ENCODE measurements at places on chromosomes 6 and 20.

DNA sequence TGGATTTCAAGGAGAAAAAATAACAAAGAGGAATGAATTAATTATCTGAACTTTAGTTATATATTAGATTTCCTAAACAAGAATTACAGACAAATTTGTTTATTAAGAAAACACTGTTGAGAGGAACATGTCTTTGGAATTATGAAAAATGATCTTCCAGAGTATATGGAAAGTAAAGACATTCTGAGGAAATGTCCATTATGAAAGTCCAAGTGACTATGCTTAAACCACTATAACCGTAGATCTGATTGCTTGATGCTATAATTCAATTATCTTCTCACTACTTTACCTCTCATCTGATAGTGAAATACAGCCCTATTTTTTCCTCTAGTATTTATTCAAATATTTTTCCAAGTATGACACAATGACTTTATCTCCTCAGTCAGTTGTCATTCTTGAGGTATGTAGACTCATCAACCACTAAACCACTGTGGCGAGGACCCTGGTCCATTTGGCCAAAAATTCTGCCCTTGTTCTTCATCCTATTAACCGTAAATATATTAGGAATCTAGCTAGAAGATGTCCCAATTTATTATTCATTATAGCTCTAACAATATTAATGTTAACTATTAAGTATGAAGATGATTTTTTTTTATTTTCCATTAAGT, 37.3 kb upstream of the AHI1 start:
- DNase-seq: peak; percentile 50

- peak; percentile 81 for DNase-seq
Measured at GRCh38 chr6:7992002-7992815, 72.0 kb downstream of the BLOC1S5 start.

DNA sequence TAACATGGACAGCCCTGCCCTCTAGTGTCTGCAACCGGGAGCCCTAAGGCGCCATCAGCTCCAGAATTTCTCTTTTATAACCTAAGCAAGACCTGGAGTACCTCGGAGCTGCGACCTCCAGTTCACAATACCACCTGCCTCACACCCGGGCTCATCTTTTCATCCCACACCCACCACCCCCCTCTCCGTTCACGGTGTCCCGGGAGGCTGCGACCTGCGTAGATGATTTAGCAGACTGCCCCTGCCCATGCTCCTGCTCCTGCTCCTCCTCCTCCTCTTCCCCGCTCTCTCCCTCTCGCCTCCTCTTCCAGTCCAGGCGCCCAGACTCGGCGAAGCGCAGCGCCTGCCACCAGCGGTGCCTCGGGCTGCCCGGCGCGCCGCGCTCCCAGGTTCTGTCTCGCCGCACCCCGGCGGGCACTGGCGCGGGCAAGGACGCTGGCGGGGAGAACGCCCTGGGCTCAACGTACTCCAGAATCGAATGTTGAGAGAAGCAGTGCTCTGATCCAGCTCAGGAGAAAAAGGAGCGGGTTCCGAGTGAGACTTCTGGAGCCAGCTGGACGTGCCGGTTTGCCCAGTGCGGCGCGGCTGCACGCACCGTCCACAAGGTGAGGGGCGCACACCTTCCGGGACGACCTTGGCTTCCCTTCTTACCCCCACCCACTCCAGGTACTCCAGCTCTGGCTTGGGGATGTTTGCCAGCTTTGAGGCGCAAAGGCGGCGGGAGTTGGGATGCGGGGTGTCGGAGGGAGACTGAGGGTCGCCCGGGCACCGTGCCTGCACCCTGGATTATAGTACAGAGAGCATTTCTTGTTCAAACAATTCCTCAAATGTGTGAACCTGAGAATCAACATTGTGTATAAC, at the start of gene HTR1E:
HTR1E (plus strand) TSS at position 310 of the 861 bp plus-strand sequence. CDS start 77,807 bp downstream, outside the sequence.
- no peak for DNase-seq

GRCh38 chr6:112245511-112246203, 8.7 kb downstream of the LAMA4 start:
- DNase-seq: peak; percentile 96

DNA sequence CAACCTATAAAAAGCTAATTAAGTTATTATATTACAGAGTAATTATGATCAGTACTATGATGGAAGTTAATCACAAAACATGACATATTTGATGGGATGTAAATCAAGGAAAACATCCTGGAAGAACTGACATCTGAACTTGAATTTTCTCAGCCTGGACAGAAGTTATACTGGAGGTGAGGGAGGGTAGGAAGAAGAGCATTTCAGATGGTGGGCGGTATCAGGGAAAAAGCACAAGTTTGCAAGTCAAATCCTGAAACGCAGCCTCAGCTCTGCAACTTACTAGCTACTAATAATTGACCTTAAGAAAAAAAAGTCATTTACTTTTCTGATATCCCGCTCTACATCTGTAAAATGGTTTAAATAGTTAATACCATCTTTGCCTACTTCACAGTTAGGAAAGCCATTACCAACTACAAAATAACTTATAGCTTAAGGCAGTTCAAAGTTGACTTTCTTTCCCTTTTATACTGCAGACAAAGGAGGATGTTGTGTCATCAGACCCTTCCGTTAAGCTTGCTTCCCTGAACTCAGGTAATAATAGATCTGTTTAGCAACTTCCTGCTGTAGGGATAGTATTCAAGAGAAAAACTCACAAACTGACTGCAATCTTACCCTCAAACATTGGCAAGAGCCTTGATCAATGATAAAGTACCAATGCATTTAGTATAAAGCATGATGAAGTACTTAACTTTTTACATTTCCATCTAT, 21.0 kb downstream of the NOL7 start:
- no peak for DNase-seq

DNA sequence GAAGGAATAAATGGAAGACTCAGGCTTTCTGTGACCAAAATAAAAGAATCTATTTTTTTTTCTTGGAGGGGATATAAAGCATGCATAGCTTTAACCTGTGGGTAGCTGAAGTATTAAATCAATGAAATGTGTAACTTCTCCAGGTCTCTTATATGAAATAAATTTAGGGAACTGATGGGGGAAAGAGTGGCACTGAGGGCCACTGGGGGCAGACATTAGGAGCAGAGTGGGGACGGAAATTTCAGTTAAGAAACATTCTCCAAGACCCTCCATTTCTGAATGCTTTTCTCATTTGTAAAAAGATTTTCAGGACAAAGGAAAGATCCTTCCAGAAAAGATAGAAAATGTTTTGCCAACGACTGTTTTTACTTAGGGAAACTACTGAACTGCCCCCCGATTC, 131.0 kb downstream of the GPX5 start:
- no peak for DNase-seq

GRCh38 chr6:54981647-54982046, 135.1 kb downstream of the FAM83B start:
- peak; percentile 86 for DNase-seq

All from fibroblast of skin of right quadriceps (primary cell).